ENCODE measurements at places on chromosomes 1 and 21.
A peak's percentile ranks its signal among the peaks of the same experiment; 100 is the strongest.

GRCh38 chr1:178938959-178939317 lies 68.1 kb upstream of the ANGPTL1 start:
- DNase-seq, result no peak

- DNase-seq, result no peak
Observed at GRCh38 chr1:36971852-36972618, 62.3 kb downstream of the GRIK3 start.

GRCh38 chr1:247332215-247332622 lies 552 bp upstream of the ZNF496 start:
- peak; percentile 32 for DNase-seq

- DNase-seq, result peak; percentile 23
Observed at GRCh38 chr1:209248649-209249279, 334.8 kb upstream of the CAMK1G start.

DNA sequence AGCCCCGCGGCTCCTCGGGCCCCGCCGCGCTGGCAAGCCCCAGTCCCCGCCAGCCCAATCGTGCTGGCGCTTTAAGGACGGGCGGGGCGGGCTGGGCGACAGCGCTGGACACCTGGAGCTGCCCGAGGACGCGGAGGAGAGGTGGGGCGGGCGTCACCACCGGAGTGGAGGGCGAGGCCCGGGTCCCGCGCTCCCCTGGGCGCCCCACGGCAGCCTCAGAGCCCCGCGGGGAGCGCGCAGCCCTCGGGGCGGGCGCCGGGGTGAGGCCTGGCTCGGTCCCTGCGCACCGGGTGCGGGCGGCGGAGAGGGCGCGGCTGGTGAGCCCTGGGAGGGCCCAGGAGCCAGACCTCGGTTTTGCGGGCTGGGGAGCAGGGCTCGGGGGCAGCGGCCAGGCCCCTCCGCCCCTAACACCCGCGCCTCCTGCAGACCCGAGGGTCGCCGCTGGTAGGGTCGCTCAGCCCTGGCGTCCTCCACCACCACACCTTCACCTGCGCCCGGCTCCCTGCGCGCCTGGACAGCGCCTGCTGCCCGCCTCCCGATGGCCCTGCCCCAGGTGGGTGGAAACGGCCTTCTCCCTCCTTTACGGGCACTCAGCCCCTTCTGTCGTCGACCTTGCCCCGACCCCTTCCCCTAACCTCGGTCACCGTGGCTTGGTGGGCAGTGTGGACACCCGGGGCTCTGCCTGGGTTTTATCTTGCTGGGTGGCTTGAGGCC lies at the start of gene TMEM61:
TMEM61 (plus strand) TSS at position 101 of the 714 bp plus-strand sequence; CDS start at position 539, 438 bp downstream.
- no peak for DNase-seq

DNA sequence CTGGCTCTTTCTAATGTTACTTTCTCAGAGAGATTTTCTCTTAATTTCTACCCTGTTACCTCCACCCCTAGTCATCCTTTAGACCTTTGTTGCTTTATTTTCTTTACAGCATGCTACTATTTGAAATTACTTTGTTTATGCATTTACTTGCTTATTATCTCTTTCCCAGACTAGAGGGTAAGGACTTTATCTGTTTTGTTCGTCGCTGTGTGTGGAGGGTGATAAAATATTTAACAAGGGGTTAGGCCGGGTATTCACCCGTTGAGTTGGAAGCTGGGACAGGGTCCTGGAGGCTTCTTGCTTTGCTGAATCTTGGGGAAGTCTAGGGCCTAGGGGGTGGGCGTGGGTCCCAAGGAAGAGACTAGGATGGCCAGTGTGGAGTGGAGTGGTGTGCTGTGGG lies 43.6 kb downstream of the CDC14A start:
- no peak for DNase-seq

DNA sequence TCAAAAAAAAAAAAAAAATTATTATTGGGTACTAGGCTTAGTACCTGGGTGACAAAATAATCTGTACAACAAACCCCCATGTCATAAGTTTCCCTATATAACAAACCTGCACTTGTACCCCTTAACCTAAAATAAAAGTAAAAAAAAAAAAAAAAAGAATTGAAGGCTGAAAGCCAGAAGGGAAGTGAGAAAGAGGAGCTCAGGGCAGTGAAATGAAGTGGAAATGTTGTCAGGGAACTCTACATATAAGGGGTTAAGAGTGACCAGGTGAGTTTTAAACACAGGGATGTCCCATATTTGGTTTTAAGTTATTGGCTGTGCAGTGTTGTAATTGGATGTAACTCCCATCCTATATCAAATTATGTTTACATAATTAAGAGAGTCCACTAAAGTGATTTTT lies 85.7 kb upstream of the ABCD3 start:
- no peak for DNase-seq
